ENCODE measurements at places on chromosomes 1 and 21.

DNA sequence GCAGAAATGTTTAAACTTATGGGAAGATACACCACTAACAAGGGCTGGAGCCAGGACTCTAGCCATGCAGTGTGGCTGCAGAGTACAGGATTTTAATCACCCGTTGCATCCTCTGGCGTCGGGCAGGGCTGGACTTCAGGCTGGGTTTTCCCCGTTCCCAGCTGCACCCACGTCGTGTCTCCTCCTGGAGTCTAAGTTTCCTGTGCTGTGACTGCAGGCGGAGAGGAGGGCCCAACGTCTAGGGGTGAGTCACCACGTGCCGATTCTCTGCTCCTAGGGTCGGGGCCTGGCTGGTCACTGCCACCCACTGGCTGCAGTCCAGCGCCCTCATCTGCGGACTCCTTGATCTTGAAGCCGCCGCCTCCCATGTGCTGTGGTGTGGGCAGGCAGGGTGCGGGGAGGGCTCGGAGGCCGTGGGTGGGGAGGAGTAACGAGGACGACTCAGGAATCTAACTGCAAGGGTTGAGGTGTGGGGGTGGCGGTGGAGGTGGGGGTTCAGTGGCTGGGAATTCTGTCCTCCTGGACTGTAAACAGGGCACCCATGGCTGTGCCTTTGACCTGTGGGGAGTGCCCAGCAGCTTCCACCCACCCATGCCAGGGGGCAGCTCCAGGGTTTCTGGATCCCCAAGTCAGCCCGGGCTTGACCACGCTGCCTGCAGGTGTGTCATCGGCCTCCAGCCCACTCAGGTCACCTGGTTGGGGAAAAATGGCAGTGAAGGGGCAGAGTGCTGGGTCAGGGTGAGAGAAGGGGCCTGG, 77.8 kb downstream of the ALPL start:
- DNase-seq: peak; percentile 95

DNA sequence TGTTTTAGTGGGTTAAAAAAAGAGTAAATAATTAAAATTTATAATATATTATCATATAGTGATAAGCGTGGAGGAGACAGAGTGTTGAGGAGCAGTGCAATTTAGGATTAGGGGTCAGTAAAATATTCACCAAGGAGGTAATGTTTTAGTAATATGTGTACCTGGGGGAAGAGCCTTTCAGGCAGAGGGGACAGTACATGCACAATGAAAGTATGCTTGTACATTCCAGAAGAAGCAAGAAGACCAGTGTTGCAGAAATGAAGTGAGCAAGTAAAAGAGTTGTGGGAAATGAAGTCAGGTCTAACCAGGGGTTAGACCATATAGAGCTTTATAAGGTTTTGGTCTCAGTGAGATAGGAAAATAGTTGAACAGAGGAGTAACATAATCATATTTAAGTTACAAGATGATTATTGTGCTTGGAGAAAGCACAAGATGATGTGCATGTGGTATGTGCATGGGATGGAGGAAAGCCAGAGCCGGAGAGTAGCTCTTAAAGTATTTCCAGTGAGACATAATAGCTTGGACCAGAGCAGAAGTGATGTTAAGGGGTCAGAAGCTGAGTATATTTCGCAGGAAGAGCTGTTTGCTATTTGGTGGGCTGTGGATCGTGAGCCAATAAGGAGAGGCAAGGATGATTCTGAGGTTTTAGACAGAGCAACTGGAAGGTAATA, 44.8 kb downstream of the SNX7 start:
- no peak for DNase-seq

- DNase-seq: no peak
Measured at GRCh38 chr1:153742411-153743142, 14.7 kb downstream of the INTS3 start.

- DNase-seq: no peak
Measured at GRCh38 chr1:236853921-236854604, 59.0 kb downstream of the MTR start.

GRCh38 chr1:198927129-198927528, 288.3 kb downstream of the PTPRC start:
- no peak for DNase-seq

- DNase-seq: no peak
Measured at GRCh38 chr1:64757213-64757612, 12.3 kb downstream of the RAVER2 start.

DNA sequence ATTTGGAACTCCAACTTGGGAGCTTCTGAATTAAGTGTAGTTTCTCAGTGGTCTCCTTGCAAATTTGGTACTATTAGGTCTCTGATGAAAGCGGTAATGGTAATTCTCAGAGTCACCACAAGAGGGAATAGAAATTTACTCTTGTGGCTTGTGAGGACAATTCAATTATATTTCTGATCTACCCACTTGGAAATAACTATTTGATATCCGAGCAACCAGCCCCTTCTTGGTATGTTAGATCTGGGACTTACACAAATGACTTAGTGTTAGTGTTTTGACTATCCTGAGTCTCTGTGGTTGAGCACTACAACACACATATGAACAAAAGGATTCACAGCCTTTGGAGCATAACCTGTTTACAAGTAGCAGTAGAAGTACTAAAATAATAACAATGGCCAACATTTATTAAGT, 68.1 kb downstream of the RPS6KA1 start:
- peak; percentile 52 for DNase-seq

- DNase-seq: no peak
Measured at GRCh38 chr1:201275253-201275666, 8.0 kb upstream of the PKP1 start.

GRCh38 chr1:13888351-13888986, 188.5 kb downstream of the PRDM2 start:
- DNase-seq: no peak

DNA sequence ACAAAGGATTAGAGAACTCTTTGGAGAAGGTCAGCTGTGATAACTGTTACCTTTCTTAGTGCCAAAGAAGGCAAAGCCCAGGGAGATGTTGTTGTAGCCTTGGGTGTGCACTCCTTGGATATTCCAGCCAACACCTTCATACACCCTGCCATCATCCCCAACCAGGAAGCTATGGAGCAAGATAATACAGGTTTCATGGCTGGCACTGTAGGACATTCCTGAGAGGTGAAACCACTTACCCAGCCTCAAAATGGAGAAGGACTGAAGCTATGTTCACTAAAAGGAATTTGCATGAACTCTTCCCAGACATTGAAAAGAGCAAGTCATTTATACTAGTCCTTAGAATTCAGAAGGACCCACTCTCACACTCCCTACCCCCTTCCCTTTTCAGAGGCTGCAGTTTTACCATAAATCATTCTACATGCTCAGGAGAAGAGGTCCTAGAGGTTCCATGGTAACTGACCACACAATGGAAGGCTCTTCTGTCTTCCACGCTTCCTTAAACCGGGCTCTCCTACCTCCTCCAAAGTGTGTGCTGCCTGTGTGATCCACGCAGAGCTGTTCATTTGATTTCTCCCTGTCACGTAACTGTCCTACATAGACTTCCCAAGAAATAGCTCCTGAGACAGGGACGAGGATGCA, 5.5 kb downstream of the PGLYRP4 start:
- DNase-seq: no peak

- DNase-seq: peak; percentile 69
Measured at GRCh38 chr1:24695202-24695974, 49.9 kb upstream of the CLIC4 start.

Measured in kidney capillary endothelial cell (primary cell).